ENCODE measurements at places on chromosomes 5 and 9. TPM values are rescaled to one million over a fixed set of nuclear protein-coding genes. Genes with fewer than 3 reads are reported as not detected.

Gene LCN15
- 0.52 TPM for total RNA-seq

DNA sequence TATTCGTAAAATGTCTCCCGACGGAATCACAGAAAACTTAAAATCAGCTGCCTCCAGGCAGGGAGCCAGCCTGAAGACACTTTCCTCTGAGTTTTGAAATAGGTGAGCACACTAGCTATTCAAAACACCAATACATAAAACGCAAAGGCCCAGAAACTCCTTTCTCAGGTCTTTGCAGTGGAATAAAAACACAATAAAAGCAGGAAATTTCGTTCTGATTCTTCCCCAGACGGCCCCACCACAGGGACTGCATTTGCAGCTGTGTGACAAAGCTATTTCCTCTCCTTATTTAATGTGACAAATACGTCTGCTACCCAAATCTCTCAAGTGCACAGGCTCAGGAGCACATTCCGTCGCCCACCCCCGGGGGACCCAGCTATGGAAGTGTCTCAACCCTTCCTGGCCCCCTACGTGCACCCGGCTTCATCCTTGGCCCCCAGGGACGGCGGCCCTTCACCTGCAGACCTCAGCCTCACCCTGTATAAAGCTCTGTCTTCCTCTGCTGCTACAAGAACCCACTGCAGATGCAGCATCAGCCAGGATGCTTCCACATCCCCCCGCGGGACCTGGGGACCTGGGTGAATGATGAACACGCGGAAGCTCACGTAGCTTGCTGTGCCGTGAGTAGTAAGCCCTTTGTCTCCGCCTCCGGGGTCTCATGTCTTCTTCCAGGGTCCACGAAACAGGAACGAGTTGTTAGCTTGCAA, 24.9 kb downstream of the AHRR start:
- DNase-seq: no peak
- H3K4me3 ChIP-seq: no peak overlapping the region
- H3K4me1 ChIP-seq: peaks cover 17% of the 10 kb centered on the region
- peaks cover 20% of the 10 kb centered on the region for H3K27me3 ChIP-seq
- no peaks in the 10 kb centered on the region for H3K36me3 ChIP-seq

DNA sequence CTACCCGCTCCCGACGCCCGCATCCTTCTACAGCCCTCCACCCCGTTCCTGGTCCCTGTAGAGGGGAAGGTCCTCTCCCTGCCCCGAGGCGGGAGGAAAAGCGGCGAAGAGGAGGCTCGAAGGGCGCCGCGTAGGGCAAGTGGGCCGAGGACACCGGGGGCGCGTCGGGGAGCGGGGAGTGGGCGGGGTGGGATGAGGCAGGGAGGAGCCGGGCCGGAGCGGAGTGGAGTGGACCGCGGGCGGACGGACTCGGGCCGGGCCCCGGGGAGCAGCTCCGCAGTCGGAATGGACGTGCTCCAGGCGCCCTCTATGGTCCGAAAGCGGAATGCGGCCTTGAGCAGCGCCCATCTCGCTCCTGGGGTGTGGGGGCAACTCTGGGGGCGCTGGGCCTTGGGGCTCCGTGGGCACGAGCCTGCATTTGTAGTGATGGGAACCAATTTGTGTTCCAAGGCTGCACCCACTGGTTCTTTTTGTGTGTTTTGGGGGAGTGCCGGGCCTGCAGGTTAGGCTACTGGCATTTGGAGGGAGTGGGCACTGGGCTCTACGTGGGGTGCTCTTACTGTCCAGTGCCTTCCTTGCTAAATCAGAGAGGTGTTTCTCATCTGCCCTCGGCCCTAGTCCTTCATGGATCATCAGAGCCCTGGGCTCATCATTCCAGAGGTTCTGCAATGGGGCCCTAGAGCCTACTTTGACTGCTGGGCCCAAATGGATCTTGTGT, 7.3 kb downstream of the IRX1 start:
- no peak overlapping the region for H3K27ac ChIP-seq
- no peaks in the 10 kb centered on the region for H3K36me3 ChIP-seq
- DNase-seq: peak; percentile 77

GRCh38 chr9:970151-970996, 6.1 kb upstream of the DMRT3 start:
- peaks cover 98% of the 10 kb centered on the region for H3K27me3 ChIP-seq
- peak overlapping the region; percentile 66 for H3K4me3 ChIP-seq
- H3K27ac ChIP-seq: no peak overlapping the region
